Kidney capillary endothelial cell (primary cell): ENCODE measurements at places on chromosomes 11 and 22.

DNA sequence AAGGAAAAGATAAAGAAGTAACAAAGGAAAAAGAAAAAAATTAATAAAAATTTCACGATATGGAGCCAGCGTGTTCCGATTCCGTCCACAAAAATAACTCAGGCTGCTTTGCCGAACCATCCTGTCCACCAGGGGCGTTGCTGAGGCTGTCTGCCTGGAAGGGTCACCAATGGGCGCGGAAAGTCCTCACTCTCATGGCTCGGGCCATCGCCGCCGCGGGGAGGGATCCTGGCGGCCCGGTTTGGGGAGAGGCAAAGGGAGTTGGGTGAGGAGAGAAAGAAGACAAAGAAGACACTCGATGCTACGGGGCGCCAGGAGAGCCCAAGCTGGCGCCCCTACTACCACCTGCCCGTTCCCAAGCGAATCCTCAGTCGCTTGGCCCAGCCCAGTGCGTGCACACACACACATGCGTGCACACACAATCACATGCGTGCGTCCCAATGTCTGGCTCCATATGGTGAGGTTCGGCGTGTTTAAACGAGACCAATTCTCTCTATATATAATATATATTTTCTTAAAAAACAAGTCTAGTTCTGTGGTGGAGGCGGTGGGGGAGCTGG lies 5.6 kb upstream of the PYGM start:
- no peak for DNase-seq

DNA sequence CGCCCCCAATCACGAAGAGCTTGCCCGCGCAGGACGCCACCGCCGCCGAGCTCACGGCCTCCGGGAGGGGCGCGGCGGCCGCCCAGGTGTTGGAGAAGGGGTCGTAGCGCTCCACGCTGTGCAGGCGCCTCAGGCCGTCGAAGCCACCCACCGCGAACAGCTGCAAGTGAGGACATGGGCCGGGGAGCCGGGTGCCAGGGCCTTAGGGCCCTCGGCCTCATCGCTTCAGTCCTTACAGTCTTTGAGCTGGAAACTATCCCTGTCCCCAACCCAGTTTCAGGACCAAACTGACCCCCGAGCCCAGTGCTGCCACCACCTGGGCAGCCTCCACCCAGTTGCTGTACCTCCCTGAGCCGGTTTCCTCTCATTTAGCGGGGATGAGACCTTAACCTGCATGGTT lies 7.6 kb downstream of the KLHL35 start:
- DNase-seq = no peak

DNA sequence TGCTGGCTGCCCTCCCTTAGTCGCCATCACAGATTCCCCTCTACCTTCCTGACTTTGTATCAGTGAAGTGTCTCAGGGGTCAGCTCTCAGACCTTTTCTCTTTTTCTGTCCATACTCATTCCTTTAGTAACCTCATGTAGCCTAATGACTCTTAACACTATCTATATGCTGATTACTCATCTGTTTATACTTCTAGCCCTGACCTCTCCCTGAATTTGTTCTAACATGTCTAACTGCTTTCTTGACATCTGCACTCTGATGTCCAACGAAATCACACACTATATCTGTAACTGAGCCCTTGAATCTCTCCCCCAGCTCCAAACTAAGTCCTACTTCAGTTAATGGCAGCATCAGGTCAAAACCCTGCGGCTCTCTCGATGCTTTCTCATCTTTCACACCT lies 135.8 kb upstream of the TIMP3 start:
- no peak for DNase-seq

GRCh38 chr11:97638641-97639224 lies 1248.9 kb downstream of the JRKL start:
- no peak for DNase-seq

DNA sequence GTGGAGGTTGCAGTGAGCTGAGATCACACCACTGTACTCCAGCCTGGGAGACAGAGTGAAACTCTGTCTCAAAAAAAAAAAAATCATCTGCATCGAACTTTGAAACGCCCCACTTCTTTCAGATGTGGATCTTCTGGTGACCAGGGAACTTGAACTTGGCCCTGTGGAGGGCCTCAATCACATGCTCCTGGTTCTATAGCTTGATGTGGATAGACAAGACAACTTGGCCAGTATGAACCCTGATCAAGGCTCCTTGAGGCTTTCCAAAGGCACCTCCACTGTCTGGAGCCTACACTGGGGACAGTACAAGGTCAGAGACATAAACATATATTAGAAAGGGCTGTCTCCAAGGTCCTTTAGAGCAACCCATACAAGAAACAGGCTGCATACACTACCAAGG lies 30.6 kb downstream of the RAB30 start:
- DNase-seq = no peak

GRCh38 chr22:35430897-35431322 lies 31.0 kb downstream of the MCM5 start:
- DNase-seq = peak; percentile 85

GRCh38 chr11:72594493-72595291 lies 79.5 kb downstream of the PDE2A start:
- no peak for DNase-seq

DNA sequence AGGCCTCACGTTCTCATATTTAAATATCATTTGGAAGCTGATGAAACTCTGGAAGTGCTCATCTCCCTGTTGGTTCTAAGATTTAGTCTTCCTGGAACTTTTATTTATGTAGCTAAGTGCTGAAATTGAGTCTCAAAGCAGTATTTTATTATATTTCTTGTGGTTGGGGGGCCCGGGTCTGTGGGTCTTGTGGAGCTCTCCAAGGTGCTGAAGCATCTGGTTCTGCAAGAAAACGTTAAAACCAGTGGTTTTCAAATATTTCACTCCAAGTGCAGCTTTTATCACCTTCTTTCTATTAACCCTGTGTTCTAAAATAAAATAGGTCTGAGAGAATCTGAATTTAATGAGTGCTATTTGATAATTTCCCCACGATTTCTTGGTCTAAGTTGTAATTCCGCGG lies 1404.8 kb downstream of the TBC1D22A start:
- no peak for DNase-seq

DNA sequence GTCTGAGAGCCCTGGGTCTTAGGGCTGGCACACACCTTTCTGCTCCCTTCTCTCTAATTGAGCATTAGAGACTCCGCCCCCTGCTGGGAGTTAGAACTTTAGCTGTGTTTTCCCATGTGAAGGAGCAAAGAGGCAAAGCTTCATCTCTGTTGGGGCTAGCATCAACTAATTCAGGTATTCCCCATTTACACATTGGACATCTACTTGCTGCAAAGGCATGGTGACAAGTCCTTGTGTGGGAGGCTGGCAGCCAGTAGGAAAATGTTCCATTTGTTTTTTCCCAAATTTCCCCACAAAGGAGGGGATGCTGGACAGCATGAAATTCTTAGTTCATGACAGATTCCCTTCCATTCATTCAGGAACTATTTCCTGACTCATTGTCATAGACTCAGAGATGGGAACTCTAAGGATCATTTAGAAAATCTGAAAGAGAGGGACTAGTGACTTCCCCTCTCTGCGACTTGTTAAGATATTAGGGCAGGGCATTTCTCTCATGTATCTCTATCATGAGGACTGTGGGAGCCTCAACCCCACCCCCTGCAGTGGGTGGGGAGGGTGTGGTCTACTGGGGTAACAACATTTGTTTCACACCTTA lies 3.6 kb downstream of the CD44 start:
- DNase-seq = peak; percentile 15

GRCh38 chr11:11387622-11388305 lies 34.7 kb upstream of the CSNK2A3 start:
- no peak for DNase-seq

GRCh38 chr11:61764606-61765260 lies 12.3 kb downstream of the MYRF start:
- no peak for DNase-seq

- peak; percentile 75 for DNase-seq
Measured at GRCh38 chr11:66720223-66720898, 8.7 kb downstream of the SPTBN2 start.

GRCh38 chr11:115151010-115151409 lies 353.2 kb downstream of the CADM1 start:
- DNase-seq = no peak

GRCh38 chr11:102316346-102316904 lies 859 bp upstream of the BIRC3 start:
- DNase-seq = no peak

- no peak for DNase-seq
Measured at GRCh38 chr22:24433001-24433827, 5.8 kb downstream of the ADORA2A start.

DNA sequence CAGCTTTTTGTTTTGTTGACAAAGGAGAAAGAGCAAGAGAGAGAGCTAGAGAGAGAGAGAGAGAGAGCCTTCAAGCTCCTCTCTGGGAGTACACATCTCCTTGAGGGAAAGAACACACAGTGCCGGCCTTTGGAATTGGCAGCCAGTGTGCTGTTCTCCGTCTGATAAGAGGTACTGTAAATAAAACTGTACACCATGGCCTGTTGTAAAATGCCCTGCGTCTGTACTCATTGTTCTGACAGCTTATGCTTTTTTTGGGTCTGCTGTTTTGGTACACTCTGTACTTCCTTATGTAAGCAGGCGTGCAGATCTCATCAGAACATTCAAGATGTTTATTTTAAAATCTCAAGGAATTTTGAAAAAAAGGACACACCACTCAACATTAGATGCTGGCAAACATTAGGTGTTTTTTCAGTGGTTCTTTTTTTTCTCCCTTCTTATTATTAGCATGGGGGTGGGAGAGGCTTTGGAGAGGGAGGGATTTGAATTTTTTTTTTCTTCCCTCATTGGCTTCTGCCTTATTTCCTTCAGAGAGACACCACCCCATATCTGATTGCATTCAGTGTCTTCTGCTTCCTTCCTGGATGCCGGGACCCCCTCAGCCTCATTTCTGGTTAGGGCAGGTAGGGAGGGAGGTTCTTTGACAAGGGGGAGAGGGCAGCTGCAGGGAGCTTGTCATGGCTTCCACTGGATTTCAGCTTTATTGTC lies 116.8 kb upstream of the NNMT start:
- DNase-seq = no peak

DNA sequence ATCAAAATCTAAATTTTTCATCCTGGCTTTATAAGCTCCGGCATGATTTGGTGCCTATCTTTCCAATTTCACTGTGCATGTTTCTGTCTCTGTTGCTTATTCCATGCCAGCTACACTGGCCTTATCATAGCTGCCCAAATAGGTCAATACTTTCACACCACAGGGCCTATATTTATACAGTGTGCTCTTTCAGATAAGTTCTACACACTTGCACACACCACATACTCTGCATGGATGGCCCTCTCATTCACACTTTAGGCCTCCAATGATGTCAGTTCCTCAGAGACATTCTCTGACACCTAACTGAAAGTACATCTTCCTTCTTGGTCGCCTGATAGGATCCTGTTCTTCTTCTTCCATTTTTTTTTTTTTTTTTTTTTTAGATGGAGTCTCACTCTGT lies 7.0 kb downstream of the ALG8 start:
- no peak for DNase-seq

DNA sequence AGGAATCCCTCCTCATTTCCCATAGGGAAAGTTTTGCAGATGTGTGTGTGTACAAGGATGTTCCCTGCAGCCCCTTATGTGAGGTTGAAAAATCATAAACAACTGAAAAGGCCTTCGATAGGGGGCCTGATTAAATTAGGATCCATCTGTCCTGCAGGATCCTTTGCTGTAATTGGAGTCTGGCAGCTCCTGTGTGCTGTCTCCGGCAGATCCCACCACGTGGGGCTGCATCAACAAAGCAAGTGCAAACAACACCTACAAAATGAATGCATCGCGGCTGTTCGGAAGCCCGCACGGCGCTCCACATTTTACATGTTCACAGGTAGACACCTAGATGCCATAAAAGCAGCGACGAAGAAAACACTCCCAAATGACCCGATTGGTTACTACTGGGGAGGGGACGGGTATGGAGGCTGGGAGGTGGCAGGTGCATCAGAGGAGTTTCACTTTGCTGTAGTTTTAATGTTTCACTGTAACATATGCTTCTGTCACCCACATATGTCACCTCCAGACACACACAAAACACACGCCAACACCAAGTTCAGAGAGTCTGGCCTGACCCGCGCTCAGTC lies 52.2 kb downstream of the NFAM1 start:
- DNase-seq = no peak

DNA sequence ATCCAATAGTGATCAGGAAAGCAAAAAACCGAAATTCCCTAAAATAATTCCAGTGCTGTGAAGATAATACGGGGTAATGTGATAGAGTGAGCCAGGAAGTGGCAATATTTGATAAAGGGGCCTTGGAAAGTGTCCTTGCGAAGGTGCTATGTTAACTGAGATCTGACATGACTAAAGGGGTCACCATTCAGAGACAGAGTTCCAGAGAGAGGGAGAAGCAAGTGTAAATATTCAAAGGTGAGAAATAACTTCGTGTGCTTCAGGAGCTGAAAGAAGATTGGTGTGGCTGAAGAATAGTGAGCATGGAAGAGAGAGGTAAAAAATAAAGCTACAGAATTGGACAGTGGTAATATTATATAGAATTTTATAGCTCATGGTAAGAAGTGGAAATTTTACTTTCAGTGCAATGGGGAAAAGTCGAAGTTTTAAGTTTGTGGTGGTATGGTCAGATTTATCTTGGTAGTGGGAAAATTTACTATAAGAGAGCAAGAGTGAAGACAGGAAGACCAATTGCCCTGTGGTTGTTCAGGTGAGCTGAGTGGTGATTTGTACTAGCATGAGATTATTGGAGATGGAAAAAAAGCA lies 164.5 kb downstream of the JRKL start:
- no peak for DNase-seq

DNA sequence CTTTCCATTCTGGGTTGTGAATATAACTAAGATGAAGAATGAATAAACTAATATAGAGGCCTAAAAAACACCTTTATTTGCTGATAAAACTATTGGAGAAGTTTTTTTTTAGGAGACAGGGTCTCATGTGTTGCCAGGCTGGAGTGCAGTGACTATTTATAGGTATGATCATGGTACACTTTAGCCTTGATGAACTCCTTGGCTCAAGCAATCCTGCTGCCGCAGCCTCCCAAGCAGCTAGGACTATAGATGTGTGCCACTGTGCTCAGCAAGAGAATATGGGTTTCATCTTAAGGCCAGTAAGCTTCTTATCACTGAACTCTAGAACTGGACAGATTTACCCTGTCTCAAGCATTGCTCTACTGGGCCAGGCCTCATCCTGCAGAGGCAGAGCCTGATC lies 26.6 kb downstream of the CCDC90B start:
- DNase-seq = no peak

GRCh38 chr11:96969251-96969650 lies 579.4 kb downstream of the JRKL start:
- no peak for DNase-seq

GRCh38 chr22:40033586-40034380 lies 39.0 kb downstream of the FAM83F start:
- no peak for DNase-seq

DNA sequence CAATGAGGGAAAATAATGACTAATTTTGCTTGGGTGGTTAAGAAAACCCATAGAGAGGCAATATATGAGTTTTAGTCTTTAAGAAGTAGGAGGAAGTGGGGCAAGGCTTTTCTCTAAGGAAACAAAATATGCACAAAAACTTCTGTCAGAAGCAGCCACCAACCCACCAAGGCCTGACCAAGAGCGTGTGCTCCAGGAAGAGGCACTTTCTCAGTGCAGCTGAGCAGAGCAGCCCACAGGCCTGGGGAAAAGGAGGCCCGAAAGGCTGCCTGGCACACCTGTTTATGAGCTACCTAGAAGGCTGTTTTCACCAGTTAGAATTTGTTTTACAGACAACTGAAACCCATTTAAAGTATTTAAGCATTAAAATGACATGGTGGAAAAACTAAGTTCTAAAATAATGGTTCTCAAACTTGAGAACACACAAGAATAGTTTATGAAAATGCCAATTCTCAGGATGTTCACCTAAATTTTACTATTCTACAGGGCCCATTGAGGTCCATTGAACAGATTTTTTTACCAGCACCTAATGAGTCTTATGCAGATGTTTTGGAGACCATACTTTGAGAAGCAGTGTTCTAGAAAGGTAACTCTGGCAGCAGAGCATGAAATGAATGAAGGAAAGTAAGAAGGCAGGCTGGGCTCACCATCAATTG lies 160.5 kb upstream of the DDI1 start:
- DNase-seq = no peak
